ENCODE measurements at places on chromosomes 12 and 14.

DNA sequence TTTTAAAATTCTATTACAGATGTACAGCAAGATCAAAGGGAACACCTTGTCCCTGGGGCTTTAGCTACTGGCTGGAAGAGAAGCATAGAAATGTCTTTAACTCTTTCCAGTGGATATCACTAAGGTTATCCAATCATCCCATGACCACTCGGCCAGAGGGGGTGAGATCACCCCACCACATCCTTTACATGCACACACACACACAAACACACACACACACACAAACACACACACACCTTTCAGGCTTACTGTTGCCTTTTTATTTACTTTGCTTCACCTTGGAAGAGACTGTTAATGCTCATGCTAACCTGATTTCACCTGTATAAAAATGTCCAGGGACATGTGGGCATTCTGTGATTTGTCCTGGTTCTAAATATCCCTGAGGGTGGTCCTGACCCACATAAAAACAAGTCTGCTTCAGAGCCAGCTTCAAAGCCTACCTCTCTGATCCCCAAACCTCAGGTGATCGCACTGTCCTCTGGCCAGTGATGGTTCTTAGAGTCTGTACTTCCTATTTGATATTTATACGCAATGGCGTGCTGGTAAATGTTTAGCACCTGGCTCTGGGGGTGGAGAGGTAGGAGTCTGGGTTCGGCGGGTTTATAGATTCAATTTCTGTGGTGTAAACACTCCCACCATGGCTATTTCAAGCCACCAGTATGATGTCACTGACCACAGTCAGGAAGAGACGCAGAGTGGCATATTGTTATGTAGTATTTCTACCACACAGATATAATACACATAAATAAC is 166.1 kb upstream of the EEA1 start:
- no peak for DNase-seq

DNA sequence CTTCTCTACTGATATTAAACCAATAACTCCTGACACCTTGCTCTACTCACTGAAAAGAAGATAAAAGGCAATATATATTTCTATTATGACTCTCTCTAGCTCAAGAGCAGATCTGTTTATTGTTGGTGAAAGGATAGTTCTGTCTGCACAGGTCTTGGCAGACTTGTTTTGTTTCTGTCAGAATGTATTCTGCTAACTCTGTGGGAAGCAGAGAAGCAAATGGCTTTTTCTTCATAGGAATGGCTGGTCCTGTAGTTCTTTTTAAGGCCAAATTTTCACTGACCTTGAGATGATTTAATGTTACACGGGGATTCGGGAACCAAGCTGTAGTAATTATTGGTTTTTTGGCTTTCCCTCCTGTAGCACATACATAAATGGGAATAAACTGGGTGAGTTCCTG is 512.1 kb downstream of the DIO2 start:
- DNase-seq, result no peak

DNA sequence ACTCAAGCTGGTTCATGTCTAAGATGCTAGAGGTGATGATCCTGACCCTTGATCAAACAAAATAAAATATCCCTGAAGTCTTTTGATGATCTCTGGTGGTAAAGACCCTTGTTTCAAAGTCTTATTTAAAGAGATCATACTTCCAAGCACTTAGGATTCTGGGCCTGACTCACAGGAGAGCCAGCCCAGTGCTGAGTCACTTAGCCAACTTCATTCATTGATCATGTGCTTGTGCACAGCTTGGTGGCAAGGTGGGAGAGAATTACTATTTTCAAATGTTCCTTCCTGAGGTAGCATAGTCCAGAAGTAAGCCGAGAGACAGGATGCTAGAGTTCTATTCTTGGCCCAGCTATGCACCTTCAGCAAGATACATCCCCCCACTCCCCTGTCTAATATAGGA is 40.6 kb downstream of the SCN8A start:
- DNase-seq, result no peak

- no peak for DNase-seq
Observed at GRCh38 chr12:109671502-109671901, 42.1 kb upstream of the FAM222A start.

DNA sequence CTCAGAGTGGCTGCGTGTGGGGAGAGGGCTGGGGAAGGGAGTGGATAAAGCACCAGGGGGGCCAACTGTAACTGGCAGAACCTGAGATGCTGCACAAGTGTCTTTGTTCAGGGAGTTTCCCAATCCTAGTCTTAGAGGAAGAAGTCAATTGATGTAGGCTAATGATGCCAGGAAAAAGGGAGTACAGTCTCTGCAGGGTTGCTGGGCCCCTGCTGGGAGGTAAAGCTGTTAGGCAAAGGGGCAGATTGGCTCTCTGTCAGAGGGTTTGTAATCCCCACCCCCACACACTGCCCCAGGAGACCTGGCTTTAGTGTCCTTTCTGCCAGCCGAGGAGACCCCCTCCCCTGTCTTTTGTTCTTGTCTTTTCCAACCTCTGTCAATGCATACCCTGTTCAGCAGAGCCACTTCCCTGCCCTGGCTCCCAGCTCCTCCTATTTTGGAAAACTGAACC is 178.4 kb downstream of the KCNA5 start:
- no peak for DNase-seq

DNA sequence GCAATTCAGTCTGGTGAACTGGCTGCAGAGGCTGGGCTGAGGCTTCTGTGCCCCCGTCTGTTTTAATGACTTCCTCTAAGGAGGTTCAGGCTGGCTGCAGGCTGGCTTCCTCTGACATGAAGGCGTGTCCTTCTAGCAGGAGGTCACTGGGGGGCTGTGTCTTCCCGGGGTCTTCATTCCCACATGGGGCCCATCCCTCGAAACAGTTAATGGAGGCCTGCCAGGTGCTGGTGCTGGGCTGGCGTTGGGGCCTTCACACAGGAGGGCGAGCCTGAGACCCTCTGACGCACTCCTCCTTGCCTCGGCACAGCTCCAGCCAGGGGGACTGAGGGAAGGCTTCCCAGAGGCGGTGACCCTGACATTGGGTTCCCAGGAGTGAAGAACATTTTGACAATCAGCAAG is 57.7 kb upstream of the DLK1 start:
- DNase-seq, result no peak

- no peak for DNase-seq
Observed at GRCh38 chr12:76173756-76174155, 89.3 kb upstream of the NAP1L1 start.

- DNase-seq, result no peak
Observed at GRCh38 chr12:50948798-50949197, 3.5 kb upstream of the HIGD1C start.

DNA sequence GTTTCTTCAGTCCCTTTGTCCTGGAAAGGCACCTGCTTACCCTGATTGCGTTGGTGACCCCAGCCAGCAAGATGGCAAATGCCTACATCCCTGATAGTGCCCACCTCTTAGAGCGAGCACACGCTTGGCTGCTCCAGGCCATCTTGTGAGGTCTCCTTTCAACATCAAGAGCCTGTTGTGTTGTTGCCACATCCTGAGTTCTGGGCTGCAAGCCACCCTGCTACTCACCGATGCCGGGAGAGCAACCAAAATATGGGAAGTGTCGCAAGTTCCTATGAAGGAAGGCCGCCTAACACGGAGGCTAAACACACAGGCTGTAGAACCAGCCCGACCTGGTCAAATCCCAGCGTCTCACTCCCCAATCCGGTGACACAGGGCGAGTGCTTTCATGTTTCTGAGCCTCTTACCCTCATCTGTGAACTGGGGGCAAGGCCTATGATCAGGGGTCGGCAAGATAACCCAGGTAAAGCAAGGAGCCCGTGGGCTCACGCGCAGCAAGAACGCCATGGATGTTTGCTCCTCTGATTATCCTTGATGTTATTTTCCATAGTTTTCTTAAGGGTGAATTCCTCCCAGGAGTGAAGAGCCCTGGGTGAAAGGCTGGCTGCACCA is 98.4 kb downstream of the LGMN start:
- peak; percentile 96 for DNase-seq

- no peak for DNase-seq
Observed at GRCh38 chr14:53683229-53683628, 273.4 kb downstream of the BMP4 start.

DNA sequence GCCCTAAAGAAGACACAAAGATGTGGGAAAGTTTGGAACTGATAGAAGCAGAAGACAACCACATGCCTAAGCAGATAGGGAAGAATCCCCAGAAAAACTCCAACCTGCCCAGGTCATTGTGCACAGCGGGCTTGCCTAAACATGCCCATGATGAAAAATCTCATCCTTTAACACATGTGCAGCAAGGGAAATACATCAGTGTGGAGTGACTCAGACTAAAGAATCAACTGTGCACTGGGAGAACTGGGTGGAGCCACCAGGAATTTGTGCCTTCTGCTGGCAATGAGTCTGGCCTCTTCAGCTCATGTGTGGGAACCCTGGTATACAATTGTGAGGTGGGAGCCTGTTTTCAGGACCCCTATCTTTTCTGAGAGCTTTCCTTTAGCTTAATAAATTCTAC is 398.5 kb downstream of the FSCB start:
- no peak for DNase-seq

DNA sequence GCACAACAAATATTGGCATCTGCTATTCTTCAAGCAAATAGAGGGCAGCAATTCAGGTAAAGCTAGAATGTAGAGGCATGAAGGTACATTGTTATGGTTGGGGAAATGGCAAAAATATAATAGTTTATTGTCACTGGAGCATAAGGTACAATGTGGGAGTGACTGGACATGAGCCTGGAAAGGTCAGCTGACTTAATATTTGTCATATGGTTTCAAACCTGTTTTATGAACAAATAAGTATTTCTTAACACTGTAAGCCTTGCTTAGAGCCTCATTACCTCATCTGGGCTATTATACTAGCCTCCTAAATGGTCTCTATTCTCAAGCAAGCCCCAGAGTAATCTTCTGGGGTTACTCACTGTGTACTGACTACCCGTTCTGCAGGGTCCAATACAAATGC is 33.7 kb downstream of the FAM177A1 start:
- no peak for DNase-seq

DNA sequence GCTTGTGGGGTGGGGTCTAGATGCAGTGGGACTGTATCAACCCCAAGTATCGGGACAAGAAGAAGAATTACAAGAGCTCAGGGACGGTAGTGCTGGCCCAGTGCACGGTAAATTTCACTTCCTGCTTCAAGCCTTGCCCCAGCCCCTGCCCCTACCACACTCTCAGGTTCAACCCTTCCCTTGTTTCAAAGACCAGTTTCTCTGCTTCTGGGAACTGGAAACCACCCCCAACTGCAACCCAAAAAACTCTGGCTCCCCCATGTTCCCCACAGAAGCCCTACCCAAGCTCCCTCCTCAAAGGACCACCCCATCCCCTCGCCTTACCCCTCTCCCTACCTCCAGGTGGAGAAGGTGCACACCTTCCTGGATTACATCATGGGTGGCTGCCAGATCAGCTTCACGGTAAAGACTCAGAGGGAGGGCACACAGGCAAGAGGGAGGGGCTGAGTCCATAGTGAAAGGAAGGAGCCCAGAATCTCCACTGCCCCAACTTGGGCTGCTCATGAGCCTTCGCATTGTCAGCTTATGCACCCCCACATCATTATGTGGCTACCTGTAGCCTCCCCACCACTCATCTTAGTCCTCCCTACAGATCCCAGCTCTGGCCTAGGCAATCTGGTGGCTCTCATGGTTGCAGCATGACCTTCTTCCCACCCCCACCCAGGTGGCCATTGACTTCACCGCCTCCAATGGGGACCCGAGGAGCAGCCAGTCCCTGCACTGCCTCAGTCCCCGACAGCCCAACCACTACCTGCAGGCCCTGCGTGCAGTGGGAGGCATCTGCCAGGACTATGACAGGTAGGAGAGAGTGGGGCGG is 4.3 kb downstream of the CPNE6 start:
- no peak for DNase-seq

GRCh38 chr14:106003351-106003750 is 477.0 kb downstream of the TMEM121 start:
- DNase-seq, result no peak

- DNase-seq, result no peak
Observed at GRCh38 chr14:97281741-97282140, 484.6 kb downstream of the VRK1 start.

GRCh38 chr14:54564071-54564867 is 2.7 kb upstream of the SAMD4A start:
- peak; percentile 50 for DNase-seq

- DNase-seq, result peak; percentile 63
Observed at GRCh38 chr12:12736759-12737676, 19.9 kb downstream of the CDKN1B start.

DNA sequence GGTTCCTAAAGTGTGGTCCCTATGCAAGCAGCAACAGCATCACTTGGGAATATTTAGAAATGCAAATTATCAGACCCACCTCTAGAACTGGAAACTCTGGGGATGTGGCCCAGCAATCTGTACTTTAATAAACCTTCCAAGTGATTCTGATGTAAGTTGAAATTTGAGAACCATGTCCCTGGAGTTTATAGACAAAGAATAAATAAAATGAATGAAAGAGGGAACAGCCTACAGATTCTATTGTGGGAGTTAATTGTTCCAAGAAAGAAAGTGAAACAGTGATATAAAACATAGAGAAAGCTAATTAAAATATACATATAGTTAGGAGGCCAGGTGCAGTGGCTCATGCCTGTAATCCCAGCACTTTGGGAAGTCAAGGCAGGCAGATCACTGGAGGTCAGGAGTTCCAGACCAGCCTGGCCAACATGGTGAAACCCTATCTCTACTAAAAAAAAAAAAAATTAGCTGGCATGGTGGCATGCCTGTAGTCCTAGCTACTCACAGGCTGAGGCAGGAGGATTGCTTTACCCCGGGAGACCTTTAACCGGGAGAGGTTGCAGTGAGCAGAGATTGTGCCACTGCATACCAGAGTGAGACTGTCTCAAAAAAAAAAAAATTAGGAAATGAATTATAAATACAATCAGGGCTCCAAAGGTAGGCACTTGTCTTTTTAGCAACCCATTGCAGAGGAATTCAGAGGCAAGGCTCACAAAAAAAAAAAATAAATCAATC is 507.5 kb downstream of the NAV3 start:
- no peak for DNase-seq

DNA sequence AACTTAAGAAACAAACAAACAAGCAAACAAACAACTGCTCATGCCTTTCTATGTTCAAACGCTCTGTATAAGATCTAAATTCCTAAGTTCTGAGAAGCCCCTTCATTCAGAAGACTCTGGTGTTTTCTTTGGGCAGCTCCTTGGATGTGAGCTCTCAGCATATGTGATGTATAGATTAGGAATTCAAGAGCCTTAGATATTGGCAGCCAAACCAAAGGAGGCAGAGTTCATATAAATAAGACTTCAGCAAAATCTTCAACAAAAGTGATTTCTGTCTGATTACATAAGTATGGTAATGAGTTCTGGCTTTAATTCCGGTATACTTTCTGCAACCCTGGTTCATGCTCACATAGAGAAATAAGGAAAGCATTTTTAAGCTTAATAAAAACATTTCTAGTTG is 145.6 kb downstream of the DYRK2 start:
- DNase-seq, result no peak

DNA sequence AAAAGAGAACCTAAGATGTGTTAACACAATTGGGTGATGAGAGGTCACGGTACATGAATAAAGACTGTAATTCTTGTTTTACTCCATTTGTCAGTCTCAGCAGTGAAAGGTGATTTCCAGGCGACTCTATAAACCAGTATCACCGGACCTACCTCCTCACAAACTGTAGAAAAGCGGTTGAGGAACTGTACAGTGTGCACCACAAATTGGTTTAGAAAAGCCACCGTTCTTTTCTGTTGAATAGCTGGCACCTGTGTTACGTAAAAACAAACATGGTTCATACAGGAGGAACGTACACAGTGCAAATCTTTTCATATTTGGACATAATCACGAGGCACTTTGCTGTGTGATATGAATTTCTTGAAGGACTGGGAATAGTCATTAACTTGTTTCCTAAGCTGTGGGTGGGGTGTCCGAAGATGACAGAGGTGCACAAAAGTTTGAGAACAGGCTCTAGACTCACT is 663 bp downstream of the WASHC3 start:
- peak; percentile 0 for DNase-seq

GRCh38 chr12:71456316-71456715 is 16.7 kb downstream of the LGR5 start:
- no peak for DNase-seq
